ENCODE measurements at places on chromosomes 5 and 9.

DNA sequence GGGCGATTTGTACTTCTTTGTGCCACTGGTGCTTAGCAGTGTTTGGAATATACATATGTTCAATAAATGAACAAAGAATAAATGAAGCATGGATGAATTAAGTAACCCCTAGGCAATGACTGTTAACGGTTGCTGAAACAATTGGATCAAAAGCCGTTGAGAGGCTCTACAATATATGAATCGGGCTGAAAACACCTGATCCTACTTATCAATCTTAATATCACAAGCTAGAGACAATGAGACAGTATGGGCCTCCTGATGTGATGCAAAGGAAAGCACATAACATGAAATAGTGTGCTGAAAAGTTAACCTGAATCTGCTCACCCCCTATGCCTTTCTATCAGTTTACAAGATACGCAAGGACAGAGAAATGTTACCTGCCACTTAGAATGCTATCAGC is 410.3 kb upstream of the RGMB start:
- DNase-seq, result no peak

- no peak for DNase-seq
These were observed 169.9 kb downstream of the DAB2IP start for GRCh38 chr9:121821326-121821725.

- no peak for DNase-seq
These were observed 248.2 kb downstream of the TRIM32 start for GRCh38 chr9:116935149-116935897.

- DNase-seq, result no peak
These were observed 105.2 kb downstream of the ST8SIA4 start for GRCh38 chr5:100797861-100798260.

- peak; percentile 44 for DNase-seq
These were observed 27.4 kb downstream of the PTPA start for GRCh38 chr9:129138476-129139232.

- no peak for DNase-seq
These were observed 37.1 kb upstream of the OLFM1 start for GRCh38 chr9:135050072-135050990.

DNA sequence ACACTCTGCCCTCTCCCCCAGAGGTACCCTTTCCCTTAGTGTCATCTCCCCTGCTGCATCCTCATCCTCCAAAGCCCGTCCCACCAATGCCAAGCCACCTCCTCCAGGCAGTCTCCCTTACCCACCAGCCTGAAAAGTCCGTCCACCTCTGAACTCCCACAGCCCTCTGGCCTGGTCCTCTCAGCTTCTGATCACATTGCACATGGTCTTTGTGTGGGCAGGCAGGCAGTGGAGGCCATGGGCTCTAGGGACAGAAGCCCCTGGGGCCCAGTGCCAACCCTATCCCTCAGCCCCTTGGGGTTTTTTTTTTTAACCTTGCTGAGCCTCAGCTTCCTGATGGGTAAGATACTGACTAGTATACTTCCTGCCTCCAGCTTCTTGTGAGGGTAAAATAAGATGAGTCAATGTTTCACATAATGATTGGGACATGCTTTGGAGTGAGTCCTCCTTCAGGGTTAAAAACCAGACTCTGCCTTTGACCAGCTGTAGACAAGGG is 19.4 kb downstream of the CSF1R start:
- no peak for DNase-seq

DNA sequence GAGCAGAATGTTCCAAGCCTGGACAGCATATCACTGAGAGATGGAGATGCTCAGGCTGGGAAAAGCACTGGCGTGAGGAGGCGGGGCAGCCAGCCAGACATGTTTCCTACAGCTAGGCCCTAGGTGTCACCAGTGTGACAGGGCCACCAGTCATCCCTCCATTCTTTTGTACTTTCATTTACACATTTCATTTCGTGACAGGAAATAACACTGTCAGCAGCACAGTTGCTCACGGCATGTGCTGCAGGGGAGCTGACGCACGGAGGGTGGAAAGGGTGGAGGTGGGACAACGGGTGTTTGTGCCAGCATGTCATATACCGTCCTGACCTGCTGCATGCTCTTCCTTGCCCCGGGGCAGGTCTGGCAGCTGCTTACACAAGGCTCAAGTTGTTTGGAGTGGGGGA is 14.8 kb upstream of the CEMIP2 start:
- DNase-seq, result no peak

GRCh38 chr5:156888520-156888919 is 38.4 kb downstream of the PPP1R2B start:
- DNase-seq, result no peak

- DNase-seq, result no peak
These were observed 78.3 kb upstream of the ORM1 start for GRCh38 chr9:114244570-114244969.

DNA sequence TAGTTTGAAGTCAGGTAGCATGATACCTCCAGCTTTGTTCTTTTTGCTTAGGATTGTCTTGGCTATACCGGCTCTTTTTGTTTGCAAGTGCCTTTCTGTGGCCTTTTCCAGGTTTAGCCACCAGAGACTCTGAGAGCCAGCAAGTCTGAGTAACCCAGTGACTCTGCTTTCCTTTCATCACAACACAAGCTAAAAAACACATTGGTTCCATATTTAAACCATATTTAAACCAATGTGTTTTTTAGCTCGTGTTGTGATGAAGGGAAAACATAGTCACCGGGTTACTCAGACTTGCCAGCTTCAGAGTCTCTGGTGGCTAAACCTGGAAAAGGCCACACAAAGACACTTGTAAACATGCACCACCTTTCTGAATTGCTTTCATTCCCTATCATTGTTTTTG is 493.3 kb downstream of the NTRK2 start:
- no peak for DNase-seq

- DNase-seq, result no peak
These were observed 100.7 kb downstream of the GAS1 start for GRCh38 chr9:86846656-86847055.

DNA sequence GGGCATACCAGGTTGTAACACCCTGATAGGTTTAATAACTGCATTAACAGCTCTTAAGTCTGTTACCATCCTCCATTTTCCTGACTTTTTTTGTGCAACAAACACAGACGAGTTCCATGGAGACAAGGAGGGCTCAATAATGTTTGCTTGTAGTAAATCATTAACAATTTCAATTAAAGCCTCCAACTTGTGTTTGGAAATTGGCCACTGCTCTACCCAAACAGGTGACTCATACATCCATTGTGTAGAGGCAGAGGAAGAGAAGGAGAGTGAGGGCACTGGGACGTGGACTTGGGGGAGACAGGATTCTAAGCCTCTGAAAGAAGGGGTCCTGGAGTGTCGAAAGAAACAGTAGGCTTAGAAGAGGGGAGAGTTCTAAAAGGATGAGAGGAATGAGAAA is 213.6 kb upstream of the KCNN2 start:
- peak; percentile 66 for DNase-seq

DNA sequence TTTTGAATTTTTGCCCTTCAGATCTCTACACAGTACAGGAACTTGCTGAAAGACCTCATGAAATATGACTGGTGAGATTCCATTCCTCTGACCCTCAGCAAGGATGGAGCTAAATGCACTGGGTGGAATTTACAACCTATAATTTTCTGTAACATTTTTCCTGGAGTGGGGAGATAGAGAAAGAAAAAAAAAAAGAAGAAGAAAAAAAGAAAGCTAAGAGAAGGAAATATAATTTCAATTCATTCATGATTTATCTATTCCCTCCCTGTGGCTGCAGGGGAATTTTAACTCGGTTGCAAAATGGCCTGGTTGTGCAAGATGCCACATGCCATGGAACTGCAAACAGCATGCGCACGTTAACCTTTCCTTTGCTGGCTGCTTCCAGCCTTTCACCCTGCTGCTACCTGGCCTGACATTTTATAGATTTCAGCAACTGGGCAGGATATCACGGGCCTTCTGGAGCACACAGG is 155.4 kb downstream of the FSTL4 start:
- no peak for DNase-seq

DNA sequence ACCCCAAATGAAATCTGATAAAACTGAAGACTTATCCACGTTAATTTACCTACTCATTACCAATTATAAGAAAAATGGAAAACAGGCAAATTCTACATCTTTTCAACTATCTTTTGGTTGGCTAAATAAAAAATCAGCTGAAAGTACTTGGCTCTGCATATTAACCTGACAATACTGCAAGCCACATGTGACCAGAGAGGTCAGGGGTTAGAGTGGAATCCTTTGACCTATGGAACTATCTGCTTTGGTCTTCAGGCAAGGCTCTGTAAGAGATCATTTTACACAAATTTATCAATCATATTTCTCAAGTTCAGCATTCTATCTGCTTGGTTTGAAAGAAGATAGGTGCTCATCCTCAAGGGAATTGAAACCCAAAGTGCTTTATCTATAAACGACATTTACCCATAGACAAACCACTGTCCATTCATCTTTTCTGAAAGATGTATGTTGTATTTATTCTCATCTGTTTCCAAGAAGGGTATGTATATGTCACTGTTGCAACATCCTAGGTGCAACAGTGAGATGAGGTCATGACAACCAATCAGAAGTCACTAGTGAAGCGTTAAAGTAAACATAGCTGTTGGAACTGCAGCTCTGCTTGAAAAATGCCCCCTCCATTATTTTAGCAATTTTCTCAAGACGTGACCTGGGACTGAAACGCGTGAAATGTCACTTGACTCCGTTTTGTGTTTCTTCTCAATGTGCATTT is 144.9 kb upstream of the POU5F2 start:
- DNase-seq, result no peak

DNA sequence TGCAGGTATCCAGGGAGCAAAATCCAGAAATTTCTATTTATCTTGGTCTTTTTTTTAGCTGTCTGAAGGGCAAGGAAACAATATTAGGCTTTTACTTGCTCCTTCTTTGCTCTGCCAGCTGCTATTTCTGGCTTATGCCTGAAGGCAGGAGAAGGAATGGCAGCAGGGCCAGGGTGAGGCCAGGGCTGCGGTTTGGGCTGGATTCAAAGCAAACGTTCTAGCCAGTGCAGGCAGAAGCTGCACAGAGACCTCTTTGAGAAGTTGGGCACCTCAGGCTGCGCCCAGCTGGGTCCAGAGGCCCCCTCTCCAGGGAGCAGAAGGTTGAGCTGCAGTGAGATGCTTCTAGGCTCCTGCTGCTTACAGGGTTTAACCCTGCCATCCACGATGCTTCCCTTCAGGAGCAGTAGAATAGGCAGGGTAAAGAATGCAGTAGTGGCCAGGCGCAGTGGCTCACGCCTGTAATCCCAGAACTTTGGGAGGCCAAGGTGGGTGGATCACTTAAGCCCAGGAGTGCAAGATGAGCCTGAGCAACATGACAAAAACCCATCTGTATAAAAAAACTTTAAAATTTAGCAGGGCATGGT is 201.2 kb downstream of the ADCY2 start:
- DNase-seq, result no peak

DNA sequence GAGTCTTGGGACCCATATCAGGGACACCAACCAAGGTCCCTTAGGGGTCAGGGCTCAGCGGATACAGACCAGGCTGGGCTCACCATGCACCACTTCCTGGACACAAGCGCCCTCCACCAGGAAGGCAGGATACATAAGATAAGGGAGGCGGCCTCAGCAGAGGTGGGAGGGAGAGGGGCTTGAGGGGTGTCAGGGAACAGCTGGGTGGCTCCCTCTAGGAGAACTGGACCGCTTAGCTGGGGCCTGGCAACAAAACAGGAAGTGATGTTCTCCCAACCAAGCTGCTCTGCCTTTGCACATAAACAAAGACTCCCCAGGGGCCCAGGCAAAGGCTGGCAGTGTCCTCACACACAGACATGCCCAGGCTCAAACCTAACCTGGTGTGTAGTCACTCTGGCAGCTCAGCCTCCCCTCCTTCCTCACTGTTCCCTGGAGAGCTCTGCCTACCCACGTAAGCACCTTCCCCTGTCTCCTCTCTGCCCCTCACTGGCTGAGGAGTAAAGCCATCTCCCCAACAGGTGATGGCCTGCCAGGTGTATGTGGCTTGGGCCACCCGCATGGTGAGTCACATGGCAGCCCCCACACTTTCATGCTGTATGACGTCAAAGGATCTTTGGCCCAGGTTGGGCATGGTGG is 5.8 kb upstream of the BICD2 start:
- no peak for DNase-seq

GRCh38 chr5:140322751-140323731 is 20.1 kb upstream of the PFDN1 start:
- peak; percentile 81 for DNase-seq

DNA sequence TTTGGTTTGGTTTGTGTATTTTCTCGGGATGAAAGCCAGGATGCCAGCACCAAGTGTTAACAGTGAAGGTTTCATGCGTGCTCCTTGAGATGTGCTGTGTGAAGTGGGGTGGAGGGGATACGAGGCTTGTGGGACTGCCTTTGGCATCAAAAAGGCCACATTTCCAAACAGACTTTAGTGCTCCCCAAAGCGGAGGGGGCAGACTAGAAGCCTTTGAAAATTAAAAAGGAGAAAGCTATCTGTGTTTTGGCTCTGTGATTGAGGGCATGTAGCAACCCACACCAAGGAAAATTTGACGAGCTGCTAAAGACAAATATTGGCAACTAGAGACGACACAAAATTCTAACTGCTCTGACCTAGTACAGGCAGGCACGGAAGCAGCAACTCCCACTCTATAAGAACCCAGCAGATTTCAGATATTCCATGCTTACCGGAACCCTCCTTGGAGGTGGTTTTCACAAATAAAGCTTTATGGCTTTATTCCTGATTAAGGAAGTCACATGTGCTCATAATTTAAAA is 154.5 kb downstream of the ARSB start:
- DNase-seq, result no peak

GRCh38 chr5:136409000-136409399 is 43.7 kb upstream of the TRPC7 start:
- no peak for DNase-seq

DNA sequence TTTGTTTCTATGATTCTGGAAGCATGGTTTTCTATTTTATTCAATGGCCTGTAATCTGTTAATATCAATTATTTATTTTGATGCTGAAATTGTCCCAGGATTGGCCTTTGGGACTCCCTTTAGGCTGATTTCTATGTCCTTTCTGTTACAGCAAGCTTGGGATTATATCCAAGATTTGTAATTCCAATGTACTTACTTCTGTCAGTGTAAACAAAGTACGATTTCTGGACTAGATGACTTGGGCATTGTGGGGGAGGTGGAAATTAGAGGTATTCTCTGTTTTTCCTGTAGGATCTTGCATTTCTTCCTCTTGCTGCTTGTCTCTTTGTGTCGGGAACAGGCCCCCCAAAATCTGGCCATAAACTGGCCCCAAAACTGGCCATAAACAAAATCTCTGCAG is 3.7 kb downstream of the PCDHGA12 start:
- DNase-seq, result no peak

GRCh38 chr5:133662578-133662977 is 50.2 kb upstream of the FSTL4 start:
- no peak for DNase-seq

DNA sequence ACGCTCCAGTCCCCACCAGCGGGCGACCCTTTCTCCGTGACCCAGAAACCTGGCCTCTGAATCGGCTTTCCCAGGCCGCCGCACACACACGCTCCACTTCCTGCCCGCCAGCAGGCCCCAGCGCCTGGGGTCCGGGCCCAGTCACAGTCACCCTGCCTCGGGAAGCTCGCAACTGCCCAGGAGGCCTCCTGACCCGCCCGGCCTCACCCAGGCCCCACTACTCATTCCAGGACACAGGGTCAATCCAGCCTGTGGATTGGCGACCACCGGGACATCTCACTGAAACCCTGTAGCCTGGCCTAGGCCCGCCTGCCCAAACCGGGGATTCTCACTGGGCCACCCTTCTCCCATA is 2.7 kb upstream of the IRX4 start:
- DNase-seq, result no peak

- DNase-seq, result no peak
These were observed 39.3 kb downstream of the GARNL3 start for GRCh38 chr9:127303830-127304229.
